Activated T-helper 1 cell treated with anti-CD3 and anti-CD28 coated beads, Interleukin-12 subunit alpha, Interleukin-12 subunit beta, Interleukin-2, Interleukin-4 antibody, amounts not matched to agents 30 ng/mL and 10 ng/mL and 1 ng/mL, durations not matched to agents 14 hours and 24 hours and 36 hours (primary cell): ENCODE measurements at places on chromosomes 4 and X. TPM values are rescaled to one million over a fixed set of nuclear protein-coding genes. Genes with fewer than 3 reads are reported as not detected.

DNA sequence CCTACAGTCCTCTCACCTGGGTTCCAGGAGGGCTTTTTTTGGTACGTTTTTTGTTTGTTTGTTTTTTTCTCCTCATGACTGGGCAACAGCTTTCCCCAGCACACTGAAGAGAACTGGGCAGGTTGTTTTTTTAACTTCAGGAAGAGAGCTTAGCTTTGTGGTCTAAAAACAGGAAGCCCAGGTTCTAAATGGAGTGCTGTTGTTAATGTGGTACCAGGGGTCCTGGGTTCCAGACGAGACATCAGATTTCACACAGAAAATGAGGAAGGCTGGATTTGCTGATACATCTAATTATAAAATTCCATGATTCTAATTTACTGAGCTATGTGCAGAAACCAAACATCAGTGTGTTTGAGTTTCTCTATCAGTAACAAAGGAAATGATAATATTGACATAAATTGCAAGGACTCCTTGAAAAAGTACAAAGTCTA lies 4.2 kb downstream of the MYOZ2 start:
- no peaks in the 10 kb centered on the region for H3K36me3 ChIP-seq
- peaks cover 8% of the 10 kb centered on the region for H3K4me1 ChIP-seq
- no peaks in the 10 kb centered on the region for H3K27me3 ChIP-seq
- no peak overlapping the region for H3K27ac ChIP-seq

DNA sequence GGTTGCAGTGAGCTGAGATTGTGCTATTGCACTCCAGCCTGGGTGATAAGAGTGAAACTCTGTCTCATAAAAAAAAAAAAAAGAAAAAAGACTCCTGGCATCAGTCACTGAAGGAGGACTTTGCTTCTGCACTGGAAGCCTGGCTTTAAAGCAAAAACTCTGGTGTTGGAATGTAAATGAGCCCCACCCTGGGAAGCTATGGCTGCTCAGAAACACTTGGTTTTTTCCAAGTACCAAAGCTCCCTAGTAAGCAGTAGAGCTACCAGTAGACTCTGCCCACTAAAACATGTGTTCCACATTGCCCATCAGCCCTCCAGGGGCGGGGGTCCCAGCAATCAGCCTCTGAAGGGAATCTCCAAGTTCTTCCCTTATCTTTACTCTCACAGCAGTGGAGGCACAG lies 154.4 kb downstream of the SHROOM3 start:
- no peaks in the 10 kb centered on the region for H3K4me1 ChIP-seq
- H3K27ac ChIP-seq, result no peak overlapping the region
- no peak for DNase-seq

DNA sequence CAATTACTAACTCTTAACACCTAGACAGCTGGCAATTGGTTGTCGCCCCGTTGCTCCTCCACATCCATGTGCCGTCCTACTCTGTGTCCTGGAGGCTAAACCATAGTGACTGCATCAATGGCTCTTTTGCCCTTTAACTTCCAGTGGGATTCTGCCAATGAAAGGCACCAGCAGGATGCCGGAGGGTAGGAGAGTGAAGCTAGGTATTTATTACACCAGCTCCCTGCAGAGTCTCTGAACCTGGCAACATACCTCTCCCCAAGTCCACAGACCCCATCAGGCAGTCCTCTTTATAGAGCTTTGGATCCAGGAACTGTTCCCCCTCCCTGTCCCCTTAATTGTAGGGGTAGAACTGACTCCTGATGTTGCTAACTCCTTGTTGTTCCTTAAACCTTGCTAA lies 426.8 kb downstream of the HNRNPD start:
- no peak overlapping the region for H3K27ac ChIP-seq
- H3K36me3 ChIP-seq, result no peaks in the 10 kb centered on the region
- no peak overlapping the region for H3K4me3 ChIP-seq

DNA sequence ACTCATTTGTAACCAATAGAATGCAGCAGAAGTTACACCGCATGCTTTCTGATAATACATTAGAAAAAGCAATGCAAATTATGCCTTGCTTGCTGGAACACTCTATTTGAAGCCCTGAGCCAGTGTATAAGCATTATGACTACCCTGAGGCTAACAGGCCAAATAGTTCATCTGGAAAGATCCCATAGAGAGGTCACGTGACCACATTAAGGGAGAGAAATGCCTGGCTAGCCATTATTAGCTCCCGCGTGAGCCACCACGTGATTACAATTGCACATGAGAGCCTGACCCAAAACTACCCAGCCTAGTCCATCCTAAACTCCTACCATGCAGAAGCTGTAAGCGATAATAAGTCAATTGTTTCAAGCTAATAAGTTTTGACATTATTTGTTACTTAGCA lies 472.9 kb upstream of the GALNTL6 start:
- H3K27me3 ChIP-seq, result no peaks in the 10 kb centered on the region
- no peak overlapping the region for H3K27ac ChIP-seq

GRCh38 chrX:150012647-150013381 lies 74.5 kb upstream of the EOLA2 start:
- no peak overlapping the region for H3K4me3 ChIP-seq
- no peak overlapping the region for H3K27ac ChIP-seq
- H3K27me3 ChIP-seq, result no peaks in the 10 kb centered on the region
- no peak for DNase-seq
- H3K4me1 ChIP-seq, result no peaks in the 10 kb centered on the region
- H3K36me3 ChIP-seq, result no peaks in the 10 kb centered on the region

GRCh38 chrX:145609951-145610511 lies 207.6 kb upstream of the SLITRK2 start:
- no peaks in the 10 kb centered on the region for H3K27me3 ChIP-seq
- DNase-seq, result no peak
- H3K36me3 ChIP-seq, result no peaks in the 10 kb centered on the region

DNA sequence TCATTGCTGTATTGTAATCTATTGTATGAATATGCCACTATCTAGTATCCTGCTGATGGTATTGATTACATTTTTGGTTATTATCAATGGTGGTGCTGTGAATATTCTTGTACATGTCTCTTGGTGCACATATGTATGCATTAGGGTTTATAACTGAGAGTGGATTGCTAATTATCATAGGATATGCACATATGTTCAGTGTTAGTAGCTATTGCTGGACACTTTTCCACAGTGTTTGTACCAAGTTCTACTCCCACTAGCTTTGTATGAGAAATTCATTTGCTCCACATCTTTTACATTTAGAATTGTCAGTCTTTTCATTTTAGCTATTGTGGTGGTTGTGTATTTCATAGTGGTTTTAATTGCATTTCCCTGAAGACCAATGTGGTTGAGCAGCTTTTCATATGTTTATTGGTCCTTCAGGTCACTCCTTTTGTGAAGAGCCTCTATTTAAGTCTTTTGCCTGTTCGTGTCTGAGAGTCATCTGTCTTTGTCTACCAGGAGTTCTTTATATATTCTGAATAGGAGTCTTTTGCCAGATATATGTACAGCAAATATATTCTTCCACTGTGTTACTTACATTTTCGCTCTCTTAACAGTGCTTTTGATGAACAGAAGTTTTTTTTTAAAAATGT lies 87.1 kb downstream of the TBC1D19 start:
- H3K27ac ChIP-seq, result no peak overlapping the region
- DNase-seq, result no peak
- H3K4me1 ChIP-seq, result no peaks in the 10 kb centered on the region
- no peaks in the 10 kb centered on the region for H3K27me3 ChIP-seq
- no peaks in the 10 kb centered on the region for H3K36me3 ChIP-seq

DNA sequence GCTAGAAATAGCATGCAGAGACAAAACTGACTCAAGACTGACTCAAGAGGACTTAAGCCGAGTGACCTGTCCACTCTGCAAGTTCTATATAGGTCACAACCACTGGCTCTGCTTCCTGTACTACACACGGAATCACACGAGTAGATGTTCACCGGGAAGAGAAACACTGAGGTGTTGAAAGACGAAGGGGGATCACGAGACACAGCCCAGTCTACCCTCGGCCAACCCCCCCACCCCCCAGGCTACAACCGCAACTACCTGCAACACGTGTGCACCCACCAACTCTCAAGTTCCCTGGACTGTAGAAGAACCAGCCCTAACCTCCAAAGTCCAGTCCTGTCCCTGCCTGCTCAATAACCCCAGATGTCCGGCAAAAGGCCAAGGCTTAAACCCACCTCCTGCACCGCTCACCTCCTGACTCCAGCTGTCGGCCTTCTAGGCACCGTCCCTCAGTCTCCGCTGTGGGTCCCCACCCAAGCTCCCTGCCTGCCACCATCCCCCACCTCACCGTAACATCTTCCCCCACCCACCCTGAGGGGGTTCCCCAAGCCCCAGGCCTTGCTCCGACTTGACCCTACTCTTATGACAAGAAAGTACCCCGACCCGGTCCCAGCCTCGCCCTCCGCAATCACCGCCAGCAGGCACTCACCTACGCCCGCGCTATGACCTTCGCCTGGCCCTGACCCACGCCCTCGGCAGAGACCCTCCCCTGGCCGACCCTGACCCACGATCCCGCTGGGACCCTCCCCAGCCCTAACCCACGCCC lies 739 bp downstream of the GAK start:
- H3K4me1 ChIP-seq, result peaks cover 35% of the 10 kb centered on the region
- H3K27me3 ChIP-seq, result no peaks in the 10 kb centered on the region
- peak overlapping the region; percentile 90 for H3K27ac ChIP-seq
- H3K36me3 ChIP-seq, result peaks cover 3% of the 10 kb centered on the region
- H3K4me3 ChIP-seq, result peak overlapping the region; percentile 97

GRCh38 chr4:162715401-162715800 lies 451.3 kb downstream of the NAF1 start:
- no peaks in the 10 kb centered on the region for H3K4me1 ChIP-seq
- no peaks in the 10 kb centered on the region for H3K36me3 ChIP-seq
- no peak overlapping the region for H3K4me3 ChIP-seq
- H3K27me3 ChIP-seq, result no peaks in the 10 kb centered on the region

- H3K36me3 ChIP-seq, result no peaks in the 10 kb centered on the region
- H3K27ac ChIP-seq, result no peak overlapping the region
- no peak overlapping the region for H3K4me3 ChIP-seq
- no peak for DNase-seq
Measured at GRCh38 chrX:7028246-7028645, 119.3 kb upstream of the STS start.

DNA sequence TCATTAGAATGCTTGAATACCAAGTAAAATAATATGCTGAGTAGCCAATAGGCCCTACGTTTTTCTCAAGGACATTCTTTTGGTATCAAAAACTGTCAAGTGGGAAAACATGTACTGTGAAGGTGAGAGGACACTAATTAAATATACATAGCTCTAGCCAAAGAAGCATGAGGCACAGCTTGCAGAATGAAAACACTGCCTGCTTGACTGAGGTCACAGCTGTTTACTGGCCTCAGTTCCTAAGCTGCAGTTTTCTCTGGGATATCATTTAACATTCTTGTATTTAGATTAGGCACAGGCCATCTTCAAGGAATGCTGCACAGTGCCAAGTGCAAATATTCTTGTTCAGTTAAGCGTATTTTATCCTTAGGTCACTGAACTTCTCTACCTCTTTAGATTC lies 78.6 kb downstream of the NAP1L3 start:
- no peak for DNase-seq
- H3K4me1 ChIP-seq, result no peaks in the 10 kb centered on the region
- no peaks in the 10 kb centered on the region for H3K36me3 ChIP-seq
- H3K27me3 ChIP-seq, result no peaks in the 10 kb centered on the region

DNA sequence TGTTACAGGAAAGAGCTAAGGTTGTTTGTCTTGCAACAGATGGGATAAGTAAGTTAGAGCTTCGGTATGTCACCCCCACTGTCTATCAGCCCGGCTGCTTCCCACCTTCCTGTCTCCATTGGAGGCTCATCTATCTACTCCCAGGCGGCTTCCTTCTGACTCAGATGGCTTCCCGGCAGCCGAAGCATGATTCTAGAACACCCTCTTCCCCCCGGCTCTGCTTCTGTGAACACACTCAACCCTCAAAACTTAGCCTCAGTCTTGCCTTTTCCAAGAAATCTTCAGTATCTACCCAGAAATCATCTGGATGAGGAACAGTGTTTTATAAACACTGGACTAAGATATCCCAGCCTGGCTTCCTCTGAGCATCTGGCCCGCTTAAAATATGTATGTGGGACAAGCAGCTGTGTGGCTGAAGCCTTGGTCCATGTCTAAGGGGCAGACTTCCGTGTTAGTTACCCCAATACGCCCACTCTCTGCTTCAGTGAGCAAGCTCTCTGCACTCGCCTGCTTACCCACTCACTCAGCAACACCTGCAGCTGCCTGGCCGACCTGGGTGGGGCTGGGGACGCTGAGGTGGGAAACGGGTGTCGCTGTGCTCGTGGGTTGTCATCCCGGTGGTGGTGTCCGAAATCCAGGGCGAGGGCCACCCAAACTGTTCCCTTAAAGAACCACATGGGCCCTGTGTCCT lies 12.0 kb upstream of the SLC2A9 start:
- DNase-seq, result no peak
- H3K27ac ChIP-seq, result no peak overlapping the region
- H3K27me3 ChIP-seq, result peaks cover 5% of the 10 kb centered on the region
- H3K4me3 ChIP-seq, result no peak overlapping the region
- no peaks in the 10 kb centered on the region for H3K36me3 ChIP-seq

- H3K4me3 ChIP-seq, result no peak overlapping the region
- no peak overlapping the region for H3K27ac ChIP-seq
- DNase-seq, result no peak
- no peaks in the 10 kb centered on the region for H3K4me1 ChIP-seq
- H3K27me3 ChIP-seq, result no peaks in the 10 kb centered on the region
- peaks cover 4% of the 10 kb centered on the region for H3K36me3 ChIP-seq
Measured at GRCh38 chr4:1210241-1210841, 38.0 kb upstream of the SPON2 start.

DNA sequence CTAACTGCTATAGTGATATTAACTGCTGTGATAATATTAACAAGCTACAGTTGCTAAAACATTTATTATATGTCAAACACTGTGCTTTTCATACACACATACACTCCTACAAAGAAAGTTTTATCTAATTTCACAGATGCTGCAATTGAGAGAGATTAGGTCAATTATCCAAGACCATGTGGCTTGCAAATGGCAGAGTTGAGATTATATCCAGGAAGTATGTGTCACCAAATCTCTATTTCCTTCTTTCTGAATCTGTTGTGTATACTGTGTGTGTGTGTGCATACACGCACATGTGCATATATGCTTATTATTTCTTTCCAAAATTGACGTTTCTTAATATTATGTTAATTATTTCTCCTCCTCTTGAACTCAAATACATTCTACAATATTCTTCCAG lies 775.9 kb upstream of the FTHL17 start:
- H3K27me3 ChIP-seq, result no peaks in the 10 kb centered on the region
- H3K4me1 ChIP-seq, result no peaks in the 10 kb centered on the region
- no peak overlapping the region for H3K4me3 ChIP-seq
- no peaks in the 10 kb centered on the region for H3K36me3 ChIP-seq
- DNase-seq, result no peak

DNA sequence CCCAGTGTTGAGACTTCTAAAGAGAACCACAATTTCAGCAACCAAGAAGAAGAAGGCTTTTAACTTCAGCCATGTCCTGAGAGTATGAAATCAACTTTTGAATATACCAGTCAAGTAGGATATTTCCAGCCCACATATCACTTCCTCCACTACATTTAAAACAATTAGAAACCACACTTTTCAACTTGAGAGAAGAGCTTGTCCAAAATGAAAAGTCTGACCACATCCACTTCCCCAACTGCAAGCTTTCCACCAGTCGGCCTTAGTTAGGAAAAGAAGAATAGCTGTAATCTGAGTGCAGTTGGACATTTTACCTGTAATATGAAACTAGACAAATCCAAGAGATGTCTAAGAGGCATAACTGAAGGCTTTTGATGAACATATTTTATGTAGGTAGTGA lies 101.9 kb upstream of the SLC7A11 start:
- H3K4me3 ChIP-seq, result no peak overlapping the region
- peaks cover 22% of the 10 kb centered on the region for H3K4me1 ChIP-seq
- DNase-seq, result no peak

GRCh38 chr4:1094336-1094690 lies 19.1 kb downstream of the RNF212 start:
- H3K27ac ChIP-seq, result no peak overlapping the region
- no peaks in the 10 kb centered on the region for H3K4me1 ChIP-seq
- H3K27me3 ChIP-seq, result no peaks in the 10 kb centered on the region
- H3K4me3 ChIP-seq, result no peak overlapping the region

The RAPGEF2 gene
- total RNA-seq, result 27.5 and 28.3 TPM in 2 replicates

The GAGE12G gene
- total RNA-seq, result not detected in 2 replicates

The CSAG1 gene
- not detected in 2 replicates for total RNA-seq

The MFSD8 gene
- 18.7 and 21.1 TPM in 2 replicates for total RNA-seq

The PTTG2 gene
- 0.29 and 0.66 TPM in 2 replicates for total RNA-seq
